Activated T-cell treated with anti-CD3 and anti-CD28 coated beads for 48 hours (primary cell): ENCODE measurements at places on chromosomes 7 and 10.
A peak's percentile ranks its signal among the peaks of the same experiment; 100 is the strongest.

GRCh38 chr7:11957956-11958355 lies 126.0 kb upstream of the THSD7A start:
- DNase-seq = no peak

DNA sequence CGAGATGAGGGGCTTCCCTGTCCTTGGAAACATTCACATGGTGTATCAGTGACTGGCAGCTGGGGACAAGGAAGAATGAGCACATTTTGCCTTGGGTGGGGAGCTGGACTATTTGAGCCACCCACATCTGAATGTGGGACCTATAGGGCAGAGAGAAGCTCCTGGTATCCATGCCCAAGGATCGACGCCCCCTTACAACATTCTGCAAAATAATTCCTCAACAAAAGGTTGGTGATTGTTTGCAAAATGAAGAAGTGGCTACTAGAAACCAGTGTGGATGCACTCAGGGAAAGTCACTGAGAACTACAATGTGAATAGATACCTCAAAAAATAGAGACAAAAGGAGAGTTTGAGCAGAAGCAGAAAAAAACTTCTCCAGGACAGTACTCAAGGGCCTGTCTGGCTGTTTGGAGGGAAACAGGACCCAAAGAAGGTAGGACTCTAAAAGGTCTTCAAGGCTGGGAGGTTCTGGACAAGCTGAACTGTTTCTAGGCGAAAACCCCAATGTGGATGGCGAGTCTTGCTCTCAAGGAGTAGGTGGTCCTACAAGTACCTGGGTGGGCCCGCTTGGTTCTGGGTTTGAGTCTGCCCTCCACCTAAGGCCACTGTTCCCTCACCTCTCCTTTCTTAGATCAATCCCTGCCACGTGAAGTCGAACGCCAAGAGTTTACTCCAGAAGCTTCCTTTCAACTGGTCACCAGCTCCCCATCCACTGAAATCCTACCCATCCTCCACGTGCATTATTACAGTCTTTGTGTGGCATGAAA lies 125.0 kb upstream of the ZNF746 start:
- DNase-seq = no peak

GRCh38 chr7:2954433-2954853 lies 89.2 kb downstream of the CARD11 start:
- peak; percentile 23 for DNase-seq

DNA sequence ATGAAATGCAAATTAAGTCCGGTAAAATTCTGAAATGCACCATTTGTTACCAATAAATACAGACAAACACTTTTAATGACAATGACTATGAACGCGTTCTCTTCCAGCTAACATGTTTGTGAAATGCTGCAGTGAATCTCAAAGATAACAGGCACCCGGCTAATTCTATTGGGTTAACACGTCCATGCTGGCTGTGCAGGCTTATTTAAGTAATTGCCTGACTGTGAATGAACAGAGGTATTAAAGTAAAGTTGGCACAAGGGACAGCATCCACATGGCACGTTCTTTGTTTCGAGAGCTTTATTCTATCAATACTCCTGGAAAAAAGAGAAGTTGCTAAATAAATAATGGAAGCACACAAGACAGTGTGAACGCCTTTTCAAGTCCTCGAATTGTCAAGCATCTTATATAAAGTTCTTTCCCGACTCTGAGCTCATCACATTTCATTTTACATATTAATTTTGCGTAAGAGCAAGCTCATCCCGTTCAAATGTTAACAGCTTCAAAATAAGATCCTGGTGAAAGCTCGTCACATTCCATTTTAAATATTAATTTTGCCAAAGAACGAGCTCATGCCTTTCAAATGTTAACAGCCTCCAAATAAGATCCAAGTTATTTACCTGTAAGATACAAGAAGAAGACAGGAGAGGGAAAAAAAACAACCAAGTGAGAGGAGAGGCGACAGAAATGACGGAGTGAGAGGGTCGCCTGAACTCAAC lies 111.3 kb upstream of the RHEB start:
- no peak for DNase-seq

GRCh38 chr7:46725838-46726237 lies 804.8 kb upstream of the IGFBP3 start:
- no peak for DNase-seq

- no peak for DNase-seq
Observed at GRCh38 chr10:37713642-37714041, 143.8 kb downstream of the ZNF248 start.

GRCh38 chr10:25753776-25754175 lies 180.3 kb upstream of the MYO3A start:
- DNase-seq = no peak

DNA sequence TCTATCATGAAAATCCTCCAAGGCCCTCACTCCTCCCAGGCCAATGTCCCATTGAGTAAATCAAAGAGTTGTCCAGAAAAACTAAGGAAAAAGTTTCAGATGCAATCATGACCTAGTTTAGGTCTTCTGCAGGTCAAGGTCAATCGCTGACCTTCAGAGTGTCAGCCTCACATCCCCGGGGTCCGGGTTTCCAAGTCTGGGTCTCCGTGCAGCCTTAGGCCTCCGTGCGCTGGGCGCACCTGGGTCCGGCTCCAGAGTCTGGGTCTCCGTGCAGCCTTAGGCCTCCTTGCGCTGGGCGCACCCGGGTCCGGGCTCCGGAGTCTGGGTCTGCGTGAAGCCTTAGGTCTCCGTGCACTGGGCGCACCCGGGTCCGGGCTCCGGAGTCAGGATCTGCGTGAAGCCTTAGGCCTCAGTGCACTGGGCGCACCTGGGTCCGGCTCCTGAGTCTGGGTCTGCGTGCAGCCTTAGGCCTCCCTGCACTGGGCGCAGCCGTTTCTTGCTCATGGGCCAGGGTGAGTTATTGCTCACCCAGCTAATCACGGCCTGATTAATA lies 236.2 kb downstream of the TCERG1L start:
- no peak for DNase-seq

GRCh38 chr7:32115831-32116230 lies 45.6 kb upstream of the PDE1C start:
- no peak for DNase-seq

- no peak for DNase-seq
Observed at GRCh38 chr10:1360558-1361164, 304.5 kb downstream of the WDR37 start.

- DNase-seq = peak; percentile 14
Observed at GRCh38 chr7:129298268-129298893, 73.6 kb downstream of the AHCYL2 start.

GRCh38 chr10:3666525-3667302 lies 118.3 kb downstream of the KLF6 start:
- no peak for DNase-seq

DNA sequence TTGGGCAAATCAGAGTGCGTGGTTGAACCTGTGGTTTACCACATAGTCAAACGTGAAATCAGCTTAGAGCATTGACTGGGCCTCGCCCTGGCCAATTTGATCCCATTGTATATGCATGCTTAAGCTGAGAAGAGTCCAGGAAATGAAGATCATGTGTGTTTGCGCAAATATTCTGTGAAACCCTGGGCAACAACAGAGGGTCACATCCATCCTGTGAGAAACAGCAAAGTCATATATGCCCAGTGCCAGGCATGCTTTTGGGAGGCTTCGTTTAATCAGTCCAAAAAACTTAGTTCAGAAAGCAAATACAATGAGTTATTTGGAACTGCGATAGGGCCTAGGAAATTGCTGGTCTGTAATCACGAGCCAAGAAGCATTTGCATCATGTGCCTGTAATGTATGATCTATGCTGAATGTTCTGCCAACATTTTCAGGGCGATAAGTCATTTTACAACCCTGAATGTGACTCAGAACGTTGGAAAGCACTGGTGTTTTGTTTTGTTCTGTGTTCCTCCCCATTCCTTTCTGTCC lies 412.1 kb upstream of the CELF2 start:
- DNase-seq = peak; percentile 1
